ENCODE measurements at places on chromosomes 2 and 18. TPM values are rescaled to one million over a fixed set of nuclear protein-coding genes. Genes with fewer than 3 reads are reported as not detected.

Gene RGPD4
- total RNA-seq, result not detected

- DNase-seq, result no peak
These were observed 36.7 kb downstream of the NCK2 start for GRCh38 chr2:105781274-105781978.

DNA sequence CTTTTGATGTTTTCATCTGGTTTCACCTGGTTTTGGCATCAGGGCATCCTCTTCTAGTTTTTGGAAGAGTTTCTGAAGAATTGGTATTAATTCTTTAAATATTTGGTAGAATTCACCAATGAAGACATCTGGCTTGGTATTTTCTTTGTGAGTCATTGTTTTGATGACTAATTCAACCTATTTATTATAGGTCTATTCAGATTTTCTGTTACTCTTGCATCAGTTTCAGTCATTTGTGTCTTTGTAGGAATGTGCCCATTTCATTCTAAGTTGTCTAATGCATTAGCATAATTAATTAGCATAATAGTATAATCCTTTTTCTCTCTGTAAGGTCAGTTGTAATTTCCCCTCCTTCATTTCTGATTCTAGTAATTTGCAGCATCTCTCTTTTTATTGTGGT is 8.0 kb downstream of the GNLY start:
- DNase-seq, result peak; percentile 85

- no peak for DNase-seq
These were observed 1410.4 kb upstream of the ZEB2 start for GRCh38 chr2:145930318-145930717.

- peak; percentile 24 for DNase-seq
These were observed 41.6 kb downstream of the GFPT1 start for GRCh38 chr2:69345434-69345833.

- no peak for DNase-seq
These were observed 153.9 kb upstream of the LGALSL start for GRCh38 chr2:64300066-64300465.

DNA sequence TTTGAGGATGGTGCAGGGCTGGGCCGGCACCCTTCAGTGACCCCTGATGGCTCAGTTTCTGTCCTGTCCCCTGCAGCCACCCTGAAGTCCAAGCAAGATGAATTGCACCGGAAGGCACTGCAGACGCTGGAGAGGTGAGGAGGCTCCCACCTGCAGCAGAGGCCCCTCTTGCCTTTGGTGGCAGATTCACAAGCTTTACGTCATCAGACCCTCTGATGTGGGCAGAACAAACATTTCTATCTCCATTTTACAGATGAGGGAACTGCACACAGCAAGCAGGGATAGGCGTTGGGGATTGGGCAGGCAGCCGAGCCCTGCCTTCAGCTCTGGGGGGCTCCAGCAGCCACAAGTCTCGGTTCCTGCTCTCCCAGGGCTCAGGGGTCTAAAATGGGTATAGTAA is 107.7 kb upstream of the MCFD2 start:
- DNase-seq, result no peak
